Fibroblast of the aortic adventitia (primary cell): ENCODE measurements at places on chromosomes 5 and 9. TPM values are rescaled to one million over a fixed set of nuclear protein-coding genes. Genes with fewer than 3 reads are reported as not detected.

The PCDHB14 gene
- total RNA-seq, result 0.45 and 0.74 TPM in 2 replicates

The NOL6 gene
- 21.9 and 25.1 TPM in 2 replicates for total RNA-seq

The KIAA0825 gene
- 4.3 and 12.2 TPM in 2 replicates for total RNA-seq

The GFRA3 gene
- not detected in 2 replicates for total RNA-seq

The ZBTB6 gene
- total RNA-seq, result 9.1 and 17.7 TPM in 2 replicates

The SHOC1 gene
- total RNA-seq, result 0.09 TPM in 1 of 2 replicates, not detected in the other

The LRRC19 gene
- not detected in 2 replicates for total RNA-seq

The PHF24 gene
- total RNA-seq, result under 0.01 and 0.16 TPM in 2 replicates

The SH3RF2 gene
- 0.49 and 6.7 TPM in 2 replicates for total RNA-seq

The MSMP gene
- not detected in 2 replicates for total RNA-seq

The C5orf24 gene
- 18.7 and 61.5 TPM in 2 replicates for total RNA-seq

The TRIP13 gene
- total RNA-seq, result 4.4 and 32.5 TPM in 2 replicates

The CFAP90 gene
- not detected in 2 replicates for total RNA-seq

The NELFB gene
- total RNA-seq, result 27.1 and 43.7 TPM in 2 replicates

The PCDHGB3 gene
- 7.7 and 9.6 TPM in 2 replicates for total RNA-seq

The NPR3 gene
- 2.8 and 23.7 TPM in 2 replicates for total RNA-seq

The ACTL7B gene
- not detected in 2 replicates for total RNA-seq

The GPSM1 gene
- 25.9 and 48.5 TPM in 2 replicates for total RNA-seq

The DIAPH1 gene
- total RNA-seq, result 16.3 and 22.1 TPM in 2 replicates

The DBH gene
- total RNA-seq, result not detected in 2 replicates

The FCHO2 gene
- total RNA-seq, result 7.4 and 18.8 TPM in 2 replicates

The INSYN2B gene
- total RNA-seq, result 7.8 and 19.7 TPM in 2 replicates

The ARID3C gene
- 0.09 and 0.74 TPM in 2 replicates for total RNA-seq

The ITGA1 gene
- total RNA-seq, result 4.2 and 26.7 TPM in 2 replicates
